Stimulated activated CD4-positive, alpha-beta T cell treated with anti-CD3 and anti-CD28 coated beads, TNF-alpha, amount 100 ng/mL, for 4 hours (primary cell): ENCODE measurements at places on chromosomes 2 and 18.

GRCh38 chr2:165163761-165164160 is 40.1 kb downstream of the SCN3A start:
- no peak for DNase-seq

DNA sequence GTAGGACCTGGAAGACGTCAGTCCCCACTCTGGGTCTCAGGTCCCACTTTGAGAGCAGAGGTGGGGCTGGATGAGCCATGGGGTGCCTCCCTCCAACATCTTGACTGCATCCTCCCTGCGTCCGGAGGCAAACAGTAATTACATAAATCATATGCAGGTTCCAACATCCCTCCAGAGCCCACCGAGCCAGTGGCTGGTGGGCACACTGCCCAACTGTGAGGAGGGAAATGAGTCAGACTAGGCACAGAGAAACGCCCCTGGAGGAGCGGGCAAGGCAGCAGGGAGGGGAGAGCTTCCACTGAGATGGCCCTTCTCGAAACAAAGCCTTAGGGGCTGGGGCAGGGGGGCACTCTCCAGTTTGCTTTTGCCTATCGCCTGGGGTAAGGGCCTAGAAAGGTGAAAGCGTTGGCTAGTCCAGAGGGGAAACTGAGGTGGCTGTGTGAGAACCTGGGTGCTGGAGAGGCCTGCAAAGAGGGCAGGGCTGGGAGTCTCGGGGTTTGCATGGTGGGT is 168.2 kb upstream of the MYCN start:
- DNase-seq: no peak

DNA sequence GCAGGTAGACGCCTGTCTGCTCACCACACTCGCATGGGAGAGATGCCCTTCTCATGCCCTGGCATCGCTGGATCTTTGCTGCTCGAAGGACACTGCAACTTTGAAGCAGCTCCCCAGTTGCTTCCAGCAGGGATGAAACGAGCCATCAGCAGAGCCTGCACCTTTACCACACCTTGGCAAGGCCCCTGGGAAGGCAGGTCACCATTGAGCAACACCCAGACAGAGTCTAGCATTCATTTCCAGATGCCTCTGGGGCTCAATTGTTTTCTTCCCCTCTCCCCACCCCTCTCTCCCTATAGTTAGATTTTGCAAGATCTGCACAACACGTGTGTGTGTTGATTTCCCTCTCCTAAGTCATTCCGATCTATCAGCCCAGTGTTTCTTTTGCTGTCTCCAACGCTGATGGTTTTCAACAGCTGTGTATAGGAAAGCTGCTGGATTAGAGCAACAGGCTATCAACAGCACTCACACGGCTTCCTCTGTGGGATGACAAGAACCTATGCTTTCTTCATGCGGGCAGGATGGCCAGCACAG is 25.6 kb upstream of the INHBB start:
- no peak for DNase-seq

- DNase-seq: no peak
Measured at GRCh38 chr2:38622210-38622609, 19.5 kb upstream of the HNRNPLL start.

- no peak for DNase-seq
Measured at GRCh38 chr2:214995926-214996670, 142.3 kb downstream of the ABCA12 start.

- no peak for DNase-seq
Measured at GRCh38 chr2:86211796-86212188, 12.5 kb downstream of the MRPL35 start.

GRCh38 chr18:35415511-35416073 is 38.5 kb upstream of the ZNF396 start:
- no peak for DNase-seq

DNA sequence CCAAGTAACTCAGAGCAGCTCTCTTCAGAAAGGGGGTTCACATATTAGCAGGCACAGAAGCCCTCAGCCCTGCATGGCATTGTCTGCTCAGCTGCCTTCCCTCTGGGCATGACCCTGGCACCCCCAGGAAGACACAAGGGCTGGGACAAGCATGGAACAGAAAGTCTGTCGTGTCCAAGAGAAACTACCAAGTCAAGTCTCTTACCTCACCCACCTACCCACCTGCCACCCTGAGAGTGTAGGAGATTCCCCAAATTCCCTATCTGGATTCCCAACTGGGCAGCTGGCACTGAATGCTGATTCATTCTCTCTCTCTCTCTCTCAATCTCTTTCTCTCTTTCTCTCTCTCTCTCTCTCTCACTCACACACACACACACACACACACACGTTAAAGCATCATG is 21.6 kb downstream of the SMAD7 start:
- no peak for DNase-seq

- no peak for DNase-seq
Measured at GRCh38 chr2:32835148-32835547, 111.6 kb upstream of the LTBP1 start.

DNA sequence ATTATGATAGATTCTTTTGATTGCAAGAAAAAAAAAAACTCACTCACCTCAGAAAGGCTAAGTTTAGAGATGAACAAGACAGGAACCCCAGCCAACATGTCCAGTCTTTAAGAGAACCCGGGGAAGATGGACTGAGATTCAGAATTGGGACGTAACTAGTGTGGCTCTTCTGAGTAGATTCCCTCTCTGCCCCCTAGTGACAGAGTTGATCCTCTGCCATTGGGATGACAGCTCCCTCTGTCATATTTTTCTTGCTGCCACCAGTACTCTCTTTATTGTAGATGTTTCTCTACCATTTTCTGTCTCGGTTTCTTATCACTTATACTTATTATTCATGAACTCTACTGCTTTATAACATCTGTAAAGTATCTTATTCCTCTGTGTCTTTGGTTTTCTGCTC is 77.7 kb downstream of the GULP1 start:
- DNase-seq: no peak

- DNase-seq: no peak
Measured at GRCh38 chr2:241074065-241074818, 27.8 kb downstream of the MTERF4 start.

- DNase-seq: no peak
Measured at GRCh38 chr2:68673631-68674030, 30.3 kb downstream of the PROKR1 start.

DNA sequence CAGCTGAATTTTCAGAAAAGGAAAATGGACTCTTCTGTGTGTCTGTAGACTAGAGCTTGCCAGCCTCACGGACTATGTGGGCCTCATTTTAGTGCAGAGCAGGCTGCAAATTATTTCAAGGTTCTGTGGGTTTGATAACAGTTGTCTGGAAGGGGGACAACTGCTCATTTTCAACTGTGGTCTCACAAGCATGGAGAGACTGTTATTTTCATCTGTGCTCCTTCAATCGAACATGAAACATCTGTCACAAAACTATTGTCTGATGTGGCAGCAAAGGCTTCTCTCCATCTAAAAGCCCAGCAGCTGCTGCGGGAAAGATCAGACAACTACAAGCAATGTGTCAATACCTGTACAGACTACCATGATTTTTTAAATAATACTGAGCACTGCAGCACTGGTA is 211.8 kb downstream of the LRRTM4 start:
- no peak for DNase-seq

GRCh38 chr2:175518206-175518605 is 336.7 kb upstream of the ATP5MC3 start:
- DNase-seq: no peak

GRCh38 chr2:121480826-121481225 is 49.9 kb upstream of the RNU4ATAC start:
- DNase-seq: no peak

DNA sequence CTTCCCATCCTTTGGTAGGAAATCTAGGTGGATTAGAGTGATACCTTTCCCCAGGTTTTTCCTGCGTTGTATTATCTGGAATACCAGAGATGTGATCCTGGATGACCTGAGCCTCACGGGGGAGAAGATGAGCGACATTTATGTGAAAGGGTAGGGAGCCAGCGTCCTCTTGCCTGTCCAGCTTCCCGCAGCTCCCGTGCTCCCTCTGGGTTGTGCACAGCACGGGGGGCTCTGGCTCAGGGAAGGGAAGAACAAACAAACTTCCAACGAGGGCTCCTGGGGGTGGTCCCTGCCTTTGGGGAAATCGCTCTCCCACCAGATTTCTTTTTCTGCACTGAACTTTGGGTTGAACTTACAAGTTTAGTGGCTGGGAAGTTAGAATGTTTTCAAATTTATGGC is 215.7 kb downstream of the DYSF start:
- no peak for DNase-seq

GRCh38 chr2:3179208-3179607 is 198.4 kb downstream of the EIPR1 start:
- DNase-seq: no peak

DNA sequence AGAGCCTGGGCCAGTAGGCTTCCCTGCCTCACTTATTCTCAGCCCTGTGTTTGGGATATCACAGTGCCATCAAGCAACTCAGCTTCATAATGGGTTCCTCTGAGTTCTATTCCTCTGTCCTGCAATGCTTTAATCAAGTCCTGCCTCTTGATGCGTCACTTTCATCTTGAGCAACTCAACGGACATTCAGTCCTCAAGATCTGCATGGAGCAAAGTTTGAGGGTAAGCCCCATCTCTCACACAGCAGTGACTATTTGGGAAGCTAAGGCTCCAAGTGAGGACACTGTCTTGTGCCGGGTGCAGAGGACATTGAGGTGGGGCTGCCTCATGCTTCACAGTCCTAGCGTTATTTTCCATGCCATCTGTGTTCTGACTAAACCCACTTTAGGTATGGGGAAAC is 50.9 kb upstream of the PLB1 start:
- no peak for DNase-seq

GRCh38 chr2:222522082-222522481 is 97.7 kb downstream of the SGPP2 start:
- no peak for DNase-seq

DNA sequence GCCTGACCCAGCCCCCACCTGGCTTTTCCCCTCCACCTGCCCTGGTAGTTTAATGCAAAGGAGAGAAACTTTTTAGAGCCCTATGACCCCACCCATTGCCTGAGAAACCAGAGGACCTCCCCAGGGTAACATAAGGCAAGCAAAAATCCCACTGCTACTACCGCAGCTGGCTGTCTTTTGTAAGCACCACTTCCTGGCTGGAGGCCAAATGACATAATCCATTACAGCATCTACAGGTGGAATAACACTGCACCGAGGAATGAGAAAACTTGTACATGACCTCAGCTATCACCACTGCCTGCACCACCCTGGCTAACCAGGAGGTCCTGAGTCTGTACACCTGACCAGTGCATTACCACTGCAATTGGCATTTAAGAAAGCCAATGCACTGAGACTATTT is 149.6 kb upstream of the GALNT5 start:
- no peak for DNase-seq

DNA sequence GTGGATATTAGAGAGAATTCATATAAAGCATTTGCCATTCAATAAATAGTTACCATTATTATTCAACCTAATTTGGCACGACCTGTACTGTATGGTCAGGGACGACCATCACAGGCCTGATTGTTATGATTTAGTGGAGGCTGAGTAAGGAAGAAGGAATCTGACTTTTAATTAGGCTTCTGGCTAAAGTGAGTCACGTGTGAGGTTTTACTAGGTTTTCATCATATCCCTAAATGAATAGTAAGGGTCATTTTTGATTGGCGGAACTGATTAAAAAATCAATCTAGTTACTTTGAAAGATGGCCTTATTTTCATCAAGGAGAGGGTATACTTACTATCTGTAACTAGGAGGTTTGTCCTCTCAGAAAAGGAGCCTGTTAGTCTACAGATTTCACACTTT is 143.4 kb downstream of the ADCYAP1 start:
- no peak for DNase-seq

DNA sequence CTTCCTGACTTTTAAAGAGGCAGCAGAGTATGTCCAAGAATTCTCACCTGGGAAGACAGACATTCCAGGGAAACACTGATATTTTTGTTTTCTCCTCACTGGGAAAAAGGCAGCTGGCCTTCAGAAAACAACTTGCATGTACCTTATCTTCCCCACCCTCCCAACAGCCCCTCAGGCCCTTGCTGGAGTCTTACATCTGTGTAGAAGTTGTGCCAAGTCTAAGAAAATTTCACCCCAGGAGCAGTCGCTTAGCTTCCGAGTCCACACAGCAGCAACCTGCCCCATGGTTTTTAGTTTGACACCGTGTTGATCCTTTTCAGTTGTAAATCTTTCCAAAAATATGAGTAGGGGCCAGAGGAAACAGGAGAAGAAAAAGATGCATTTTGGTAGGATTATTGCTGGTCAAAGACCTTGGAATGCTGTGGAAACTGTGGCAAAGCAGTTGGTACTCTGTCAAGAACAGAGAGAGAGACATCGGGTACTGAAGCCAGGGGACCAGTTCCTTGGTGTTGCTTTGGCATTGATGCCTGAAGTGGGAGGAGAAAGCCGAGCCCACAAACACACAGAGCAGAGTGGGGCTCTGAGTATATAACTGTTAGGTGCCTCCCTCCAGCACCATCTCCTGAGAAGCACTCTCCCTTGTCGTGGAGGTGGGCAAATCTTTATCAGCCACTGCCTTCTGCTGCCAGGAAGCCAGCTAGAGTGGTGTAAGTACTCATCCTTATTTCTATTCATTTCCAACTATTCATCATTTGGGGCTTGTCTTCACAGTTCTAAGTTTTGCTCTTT is at the start of gene SLC14A1:
Gene SLC14A1, plus strand, starts transcription at position 615 of the 789 bp plus-strand sequence. CDS start 6,140 bp downstream, outside the sequence.
- no peak for DNase-seq

DNA sequence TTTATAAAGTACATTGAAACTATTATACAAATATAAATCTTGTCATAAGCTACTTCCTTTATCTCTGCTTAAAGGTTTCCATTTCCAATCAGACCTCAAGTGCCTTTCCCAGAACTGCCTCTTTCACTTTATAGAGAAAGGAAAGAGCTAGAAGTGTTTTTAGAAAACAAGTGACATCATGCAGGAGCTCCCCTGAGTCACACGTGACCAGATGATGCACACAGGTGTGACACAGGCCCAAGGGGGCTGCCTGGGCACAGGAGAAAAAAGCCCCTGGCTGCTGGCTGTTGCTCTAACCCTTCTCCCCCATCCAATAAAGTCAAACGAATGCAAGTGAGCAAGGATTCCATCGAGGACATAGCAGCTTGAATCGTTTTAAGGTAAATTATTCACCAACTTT is 21.4 kb upstream of the SH3BP4 start:
- no peak for DNase-seq

- no peak for DNase-seq
Measured at GRCh38 chr2:28052691-28053090, 162.2 kb downstream of the BABAM2 start.

DNA sequence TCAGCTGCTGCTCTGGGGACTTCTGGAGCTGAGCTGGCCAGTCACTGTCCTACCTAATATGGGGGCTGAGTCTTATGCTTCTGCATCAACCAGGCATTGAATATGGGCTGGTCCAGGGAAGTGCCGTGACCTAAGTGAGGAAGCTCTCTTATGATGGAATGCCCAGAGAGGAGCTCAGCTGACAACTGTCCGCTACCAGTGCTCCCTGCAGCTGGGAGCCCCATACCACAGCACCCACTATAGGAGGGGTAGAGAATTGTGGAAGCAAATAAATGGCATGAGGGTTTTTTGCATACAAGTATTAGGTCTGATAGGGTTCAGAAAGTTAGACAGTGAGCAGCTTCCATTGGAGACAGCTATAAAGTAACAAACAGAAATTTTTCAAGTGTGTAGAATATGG is 4.5 kb downstream of the TIMM21 start:
- DNase-seq: no peak
